CD4-positive, alpha-beta memory T cell (primary cell): ENCODE measurements at places on chromosomes 5 and 9.

- no peak for DNase-seq
Measured at GRCh38 chr5:145443366-145443765, 391.8 kb downstream of the PRELID2 start.

DNA sequence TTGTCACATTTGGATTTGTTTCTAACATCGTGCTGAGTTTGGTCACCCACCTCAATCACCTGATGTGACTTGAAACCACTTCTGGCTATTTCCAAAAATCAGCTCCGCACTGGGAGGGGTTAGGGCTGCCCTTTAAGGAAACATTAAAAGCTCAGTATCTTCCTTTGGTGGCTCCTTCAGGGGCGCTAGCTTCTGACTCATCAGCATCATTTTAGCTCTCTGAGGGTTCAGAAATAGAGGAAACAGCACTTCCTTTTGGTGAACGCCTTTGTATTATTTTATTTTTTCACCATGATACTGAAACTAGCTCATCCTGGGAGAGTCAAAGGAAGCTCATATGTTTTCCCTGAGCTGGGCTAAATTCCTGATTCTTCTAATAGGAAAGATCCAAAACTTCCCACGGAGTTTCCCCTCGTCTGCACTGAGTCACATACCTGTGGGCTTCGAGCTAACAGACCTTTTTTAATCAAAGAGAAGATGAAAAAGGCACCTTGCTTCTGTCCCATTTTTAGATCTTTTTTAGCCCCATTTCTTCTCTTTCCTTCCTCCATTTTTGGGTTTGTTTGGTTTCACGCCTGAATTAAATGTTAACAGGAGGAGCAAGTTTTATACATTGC, 48.2 kb downstream of the ROPN1L start:
- DNase-seq = peak; percentile 11

GRCh38 chr5:120703918-120704587, 240.0 kb downstream of the PRR16 start:
- DNase-seq = no peak

DNA sequence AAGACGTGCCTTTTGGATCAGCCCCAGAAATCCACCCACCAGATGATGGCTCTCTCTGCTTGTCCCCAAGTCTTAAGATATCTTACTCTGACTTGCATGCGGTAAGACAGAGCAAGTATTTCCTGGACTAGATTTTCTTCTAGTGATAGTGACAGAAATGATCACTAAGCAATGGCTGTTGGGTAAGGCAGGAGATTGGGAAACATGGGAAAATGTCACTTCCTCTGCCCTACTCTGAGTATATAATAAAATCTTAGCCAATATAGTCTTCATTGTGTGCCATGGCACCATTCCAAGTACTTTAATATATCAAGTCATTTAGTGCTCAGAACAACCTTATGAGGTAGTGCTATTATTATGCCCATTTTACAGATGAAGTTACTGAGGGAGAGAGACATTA, 31.0 kb upstream of the GNA14 start:
- DNase-seq = no peak

DNA sequence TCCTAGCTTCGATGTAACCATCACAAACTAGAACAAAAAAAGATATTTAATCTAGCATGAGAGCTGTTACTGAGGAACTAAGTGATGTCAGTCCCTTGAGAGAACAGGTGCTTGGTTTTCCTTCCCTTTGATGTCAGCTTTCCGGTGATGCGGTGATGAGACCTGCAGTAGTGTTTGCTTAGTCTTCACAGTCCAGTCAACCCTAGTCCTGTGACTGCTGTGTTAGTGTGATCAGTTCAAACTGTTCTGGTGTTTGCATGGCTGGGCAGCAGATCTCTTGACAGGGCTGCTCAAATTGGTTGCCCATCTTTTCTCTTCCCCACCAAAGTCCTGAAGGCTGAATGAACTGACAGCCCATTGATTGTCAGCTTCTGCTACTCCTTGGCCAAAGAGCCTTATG, 608.6 kb upstream of the DAB2 start:
- DNase-seq = peak; percentile 45

DNA sequence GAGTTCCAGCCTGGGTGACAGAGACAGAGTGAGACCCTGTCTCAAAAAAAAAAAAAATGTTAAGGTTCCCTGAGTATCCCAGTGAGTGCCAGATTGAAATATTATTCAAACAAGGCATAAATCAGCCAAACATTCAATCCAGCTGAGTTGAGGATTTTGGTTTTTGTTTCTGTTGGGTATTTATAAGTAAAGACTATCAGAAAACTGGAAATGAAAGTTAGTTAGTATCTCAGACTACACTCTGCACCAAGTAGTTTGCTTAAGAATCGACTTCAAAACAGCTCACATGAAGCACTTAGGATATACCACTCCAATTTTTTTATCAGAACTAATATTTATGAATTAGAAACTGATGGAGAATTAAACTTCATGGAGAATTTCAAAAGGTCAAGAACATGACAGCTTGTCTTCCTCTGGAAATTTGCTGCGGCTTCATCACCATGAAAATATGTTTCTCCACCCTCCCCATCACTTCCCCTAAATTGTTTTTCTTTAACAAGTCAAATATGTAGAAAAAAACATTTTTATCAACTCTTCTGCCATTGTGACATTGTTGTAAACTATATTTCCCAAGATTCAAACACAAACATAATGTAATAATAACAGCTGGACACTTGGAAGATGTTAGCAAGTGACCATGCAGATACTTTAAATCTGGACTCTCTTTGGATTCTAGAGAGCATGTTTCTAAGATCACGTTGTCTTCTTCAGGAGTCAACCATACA, 110.0 kb upstream of the PTGER4 start:
- DNase-seq = no peak

- no peak for DNase-seq
Measured at GRCh38 chr9:73667749-73668148, 516.1 kb downstream of the ANXA1 start.

- no peak for DNase-seq
Measured at GRCh38 chr5:91132550-91132949, 250.6 kb downstream of the ARRDC3 start.

GRCh38 chr5:139743001-139743771, 52.4 kb upstream of the PSD2 start:
- DNase-seq = no peak

GRCh38 chr5:111224561-111225345, 569 bp downstream of the CAMK4 start:
- no peak for DNase-seq
